Nephron progenitor cell (in vitro differentiated cells): ENCODE measurements at places on chromosomes 12 and 14.

GRCh38 chr12:68034567-68034966, 45.3 kb downstream of the IFNG-AS1 start:
- no peak for DNase-seq

DNA sequence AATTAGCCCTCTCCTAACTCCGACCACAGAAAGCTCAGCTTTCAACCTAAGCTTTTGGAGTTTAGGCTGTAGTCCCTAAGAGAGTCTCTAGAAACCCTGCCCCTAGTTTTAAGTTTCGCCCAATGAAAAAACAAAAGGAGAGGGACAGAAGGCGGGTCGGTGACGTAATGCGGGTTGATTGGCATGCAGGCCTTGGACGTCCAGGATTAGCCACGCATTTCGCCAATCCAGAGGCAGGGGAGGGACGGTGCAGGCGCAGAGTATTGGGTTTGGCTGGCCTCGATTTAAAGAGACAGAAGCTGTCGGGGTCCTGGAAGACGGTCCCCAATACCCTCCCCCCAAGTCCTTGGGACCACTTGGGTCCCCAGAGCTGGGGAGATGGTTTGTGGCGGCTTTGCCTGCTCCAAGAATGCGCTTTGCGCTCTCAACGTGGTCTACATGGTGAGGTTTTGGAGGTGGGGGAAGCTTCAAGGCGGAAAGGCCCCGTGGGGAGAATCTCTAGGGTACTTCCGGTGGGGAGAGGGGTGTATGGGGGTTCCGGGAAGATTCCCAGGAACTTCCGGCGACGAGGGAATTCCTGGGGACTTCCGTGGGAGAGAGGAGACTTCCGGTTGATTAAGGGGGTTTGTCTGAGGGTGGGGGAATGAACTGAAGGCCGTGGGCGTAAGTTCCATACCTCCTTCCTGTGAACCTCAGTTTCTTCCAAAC, at the start of gene TSPAN31:
Gene TSPAN31 (plus strand): TSS at position 263 of the 708 bp plus-strand sequence. CDS start 116 bp downstream, at position 379.
- DNase-seq: peak; percentile 94

DNA sequence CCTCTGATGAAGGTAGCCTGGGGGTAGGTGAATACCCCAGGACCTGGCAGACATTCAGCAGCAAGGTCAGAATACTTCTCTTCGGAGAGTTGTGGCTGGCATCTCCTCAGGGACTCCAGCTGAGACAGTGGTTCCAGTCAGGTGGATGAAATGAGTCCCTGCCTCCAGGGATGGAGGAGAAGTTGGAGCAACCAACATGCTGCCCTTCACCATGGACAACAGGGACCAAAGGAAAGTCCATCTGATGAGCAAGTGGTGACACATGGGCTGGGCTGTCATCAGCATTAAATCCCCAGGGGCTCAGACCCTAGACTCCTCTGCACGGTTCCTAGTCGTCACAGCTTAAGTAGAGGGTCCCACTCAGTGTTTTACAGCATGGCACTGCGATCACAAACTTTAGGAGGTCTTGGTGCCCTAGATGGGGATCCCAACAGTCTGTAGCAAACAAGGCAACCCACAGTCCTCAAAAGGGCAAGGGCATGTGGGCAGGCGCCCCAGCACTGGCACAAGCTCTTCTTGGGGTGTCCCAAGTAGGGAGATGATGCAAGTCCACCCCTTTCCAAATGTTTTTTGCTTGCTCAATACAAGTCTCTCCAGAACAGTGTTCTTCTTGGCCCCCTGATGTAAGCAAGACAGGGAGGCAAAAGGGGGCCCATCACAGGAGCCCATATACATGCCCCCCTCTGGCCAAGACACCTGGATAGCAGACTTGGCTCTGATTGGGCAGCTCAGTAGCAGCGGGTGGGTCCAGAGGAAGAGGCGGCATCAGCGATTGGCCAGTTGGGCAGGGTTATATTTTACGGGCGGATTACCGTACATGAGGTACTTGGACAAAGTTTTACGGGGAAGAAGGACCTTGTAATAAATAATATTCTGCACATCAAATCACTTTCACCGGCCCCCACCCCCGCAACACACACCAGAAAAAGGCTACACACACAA, 10.8 kb upstream of the CDH24 start:
- DNase-seq: no peak

DNA sequence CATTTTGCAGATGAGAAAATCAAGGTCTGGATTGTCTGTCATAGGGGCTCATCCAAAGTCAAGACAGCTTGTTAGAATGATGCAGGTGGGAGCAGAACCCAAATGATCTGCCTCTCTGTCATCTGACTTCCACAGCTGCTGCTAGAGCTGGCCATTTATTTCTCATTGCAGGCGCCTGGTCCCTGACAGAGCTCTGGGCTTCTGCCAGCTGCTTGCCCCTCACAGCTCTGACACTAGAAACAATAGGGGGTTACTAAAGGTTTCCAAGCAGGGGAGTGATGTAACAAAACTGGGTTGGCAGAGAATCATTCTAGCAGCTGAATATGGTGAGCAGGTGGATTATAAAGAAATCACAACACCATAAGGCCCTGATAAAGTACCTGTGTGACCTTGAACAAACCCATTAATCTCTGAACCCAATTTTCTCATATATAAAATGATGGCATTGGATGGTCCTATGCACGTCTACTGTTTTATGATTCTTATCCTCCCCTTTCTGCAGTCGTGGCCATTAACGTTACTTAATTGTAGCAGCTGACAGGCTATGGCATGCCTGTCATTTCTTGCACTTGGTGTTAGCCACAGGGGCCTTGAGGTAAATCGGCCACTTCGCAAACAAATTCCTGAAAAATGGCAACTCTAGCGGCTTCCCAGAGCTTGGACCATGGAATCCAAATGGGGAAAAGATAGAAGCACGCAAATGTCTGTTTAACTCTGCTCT, 134.6 kb downstream of the RMST start:
- DNase-seq: no peak

DNA sequence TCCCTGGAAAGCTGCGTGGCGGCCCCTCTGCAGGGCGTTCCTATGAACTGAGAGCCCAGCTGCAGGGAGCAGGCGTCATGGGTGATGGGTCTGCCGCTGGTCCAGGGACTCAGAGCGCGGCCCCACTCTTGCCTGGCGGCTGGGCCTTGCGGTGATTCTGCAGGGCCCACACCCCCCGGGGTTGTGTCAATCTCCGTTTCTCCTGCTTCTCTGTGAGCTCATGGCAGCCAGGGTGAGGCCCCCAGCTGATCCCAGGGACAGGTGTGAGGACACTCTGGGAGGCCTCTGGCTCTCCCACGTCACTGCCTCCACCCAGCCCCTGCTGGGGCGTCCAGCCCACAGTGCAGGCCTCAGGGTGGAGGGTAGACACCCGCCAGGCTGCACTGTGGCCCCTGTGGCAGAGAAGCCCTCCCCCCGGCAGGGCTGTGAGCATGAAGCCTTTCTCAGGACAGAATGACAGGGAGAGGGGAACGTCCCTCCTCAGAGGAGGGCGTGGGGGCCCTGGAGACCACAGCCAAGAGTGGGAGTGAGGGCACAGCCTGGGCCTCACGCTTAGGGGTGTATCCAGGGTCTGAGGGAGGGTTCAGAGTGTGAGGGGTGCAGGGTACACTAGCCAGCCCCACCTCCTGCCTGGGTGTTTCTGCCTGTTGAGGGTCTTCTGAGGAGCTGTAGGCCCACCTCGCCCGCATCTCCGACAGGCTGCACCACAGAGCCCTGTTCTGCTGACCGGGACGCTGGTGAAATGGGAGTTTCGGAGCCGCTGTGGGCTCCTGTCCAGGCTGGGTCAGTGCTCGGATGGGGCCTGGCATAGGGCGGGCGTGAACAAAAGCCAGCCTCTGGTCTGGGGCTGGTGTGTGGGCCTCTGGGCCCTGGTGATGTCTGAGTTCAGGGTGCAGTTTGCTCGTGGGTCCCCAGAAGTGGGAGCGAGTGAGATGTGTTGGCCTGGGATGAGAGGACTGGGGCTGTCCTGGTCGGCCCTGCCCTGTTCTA, 26.7 kb upstream of the CRIP2 start:
- DNase-seq: no peak

DNA sequence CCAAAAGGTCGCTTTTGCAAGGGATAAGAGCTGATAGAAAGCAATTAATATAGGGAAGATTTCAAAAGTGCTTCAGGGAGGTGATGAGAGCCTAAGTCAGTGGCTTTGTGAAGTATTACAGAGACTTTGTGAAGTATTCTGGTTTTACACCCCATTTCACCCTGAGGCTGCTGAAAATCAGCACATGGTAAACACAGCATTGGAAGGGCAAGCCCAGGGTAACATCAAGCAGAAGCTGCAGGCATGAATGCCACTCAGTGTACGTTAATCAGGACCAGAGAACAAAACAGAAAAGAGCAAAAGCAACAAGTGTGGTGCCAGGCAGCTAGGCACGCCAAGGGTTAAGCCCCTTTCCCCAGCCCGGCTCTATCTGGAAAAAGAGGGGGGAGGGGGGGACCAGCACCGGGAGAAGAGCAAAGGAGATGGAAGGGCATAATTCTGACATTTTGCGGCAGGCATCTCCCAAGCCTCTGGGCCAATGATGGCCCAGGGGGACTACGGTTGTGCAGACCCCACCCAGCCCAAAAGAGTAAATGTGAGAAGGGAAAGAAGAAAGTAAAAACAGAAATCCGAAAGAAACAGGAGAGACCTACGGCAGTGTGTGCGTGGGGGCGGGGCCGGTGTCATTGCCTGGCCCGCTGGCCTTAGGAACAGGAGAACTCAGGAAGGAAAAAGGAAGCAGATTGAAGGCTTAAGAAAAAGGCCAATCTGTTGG, 58.9 kb downstream of the DHRS2 start:
- peak; percentile 44 for DNase-seq

GRCh38 chr12:113138826-113139225, 3.3 kb upstream of the RASAL1 start:
- DNase-seq: peak; percentile 50

DNA sequence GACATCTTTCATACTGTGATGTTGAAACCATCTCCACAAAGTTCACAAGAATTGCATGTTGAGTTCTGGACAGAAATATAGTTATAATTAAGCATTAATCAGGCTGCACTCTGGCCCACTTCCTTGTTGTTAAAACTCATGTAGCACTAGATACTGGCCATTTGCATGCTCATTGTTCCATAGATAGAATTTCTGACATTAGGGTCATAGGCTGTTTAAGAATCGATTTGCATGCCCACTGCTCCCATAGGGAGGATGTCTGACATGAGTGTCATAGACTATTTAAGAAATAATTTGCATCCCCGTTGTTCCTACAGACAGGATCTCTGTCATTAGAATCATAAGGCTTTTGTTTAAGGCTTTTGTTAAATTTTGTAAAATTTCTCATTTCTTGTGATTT, 50.2 kb downstream of the MYF5 start:
- DNase-seq: no peak

DNA sequence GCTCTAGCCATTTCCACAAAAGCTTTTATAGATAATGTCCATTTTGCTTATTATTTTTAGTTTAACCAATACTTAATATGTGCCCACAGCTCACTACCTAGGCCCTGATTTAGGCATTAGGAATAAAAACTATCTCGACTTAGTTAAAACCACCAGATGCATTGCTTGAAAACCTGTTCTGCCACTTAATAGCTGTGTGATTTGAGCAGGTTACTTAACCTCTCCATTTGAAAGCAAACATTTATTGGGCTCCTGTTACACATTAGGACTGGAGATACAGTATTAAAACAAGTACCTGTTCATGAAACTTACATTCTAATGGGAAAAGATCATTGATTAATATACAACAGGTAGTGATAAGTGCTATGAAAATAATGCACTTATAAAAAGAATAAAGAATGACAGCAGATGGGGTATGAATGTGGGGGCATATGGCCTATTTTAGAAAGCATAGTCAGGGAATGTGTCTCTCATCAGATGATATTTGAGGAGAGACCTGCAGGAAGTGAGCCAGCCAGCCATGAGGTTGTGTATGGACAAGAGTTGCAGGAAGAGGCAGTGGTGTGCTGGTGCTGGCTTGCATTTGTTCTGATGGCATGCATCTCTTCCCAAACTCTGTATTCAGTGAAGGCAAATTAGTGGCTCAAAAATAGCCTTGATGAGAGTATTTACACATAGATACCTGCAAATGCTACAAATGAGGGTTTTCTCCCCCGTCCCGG, 34.3 kb downstream of the NOPCHAP1 start:
- DNase-seq: no peak

- DNase-seq: no peak
Measured at GRCh38 chr12:76143343-76144244, 59.1 kb upstream of the NAP1L1 start.

- DNase-seq: no peak
Measured at GRCh38 chr12:10220398-10221077, 7.9 kb downstream of the GABARAPL1 start.

GRCh38 chr14:66087231-66087630, 398.9 kb upstream of the CCDC196 start:
- DNase-seq: no peak

DNA sequence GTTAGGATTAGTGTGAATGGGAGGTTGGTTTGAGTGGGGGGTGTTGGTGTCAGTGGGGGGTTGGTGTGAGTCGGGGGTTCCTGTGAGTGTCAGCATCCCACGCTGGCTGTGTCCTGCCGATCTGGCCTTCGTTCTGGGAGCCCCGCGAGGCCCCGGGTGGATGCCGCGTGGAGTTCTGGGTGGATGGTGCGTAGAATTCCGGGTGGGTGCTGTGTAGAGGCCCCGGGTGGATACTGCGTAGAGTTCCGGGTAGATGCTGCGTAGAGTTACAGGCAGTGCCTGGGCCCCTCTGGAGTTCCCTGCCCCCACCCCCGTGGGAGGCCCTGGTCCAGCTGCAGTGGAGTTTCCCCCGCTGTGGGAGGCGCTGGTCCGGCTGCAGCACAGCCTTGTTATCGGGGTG, 8.7 kb downstream of the NOC4L start:
- peak; percentile 6 for DNase-seq

DNA sequence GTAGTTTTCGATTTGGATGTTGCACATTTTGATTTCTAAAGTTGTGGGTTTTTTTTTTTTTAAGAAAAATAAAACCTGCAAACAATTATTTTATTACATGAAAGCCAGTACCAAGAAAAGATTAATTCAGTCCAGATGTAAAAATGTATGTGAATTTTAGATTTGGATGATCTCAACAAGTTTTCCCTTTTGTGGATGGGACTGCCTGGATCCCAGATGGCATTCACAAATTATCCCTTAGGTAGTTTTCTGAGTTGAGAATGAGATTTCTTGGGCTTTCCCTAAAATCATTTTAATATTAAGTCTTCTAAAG, 2.8 kb downstream of the FRMD6 start:
- no peak for DNase-seq

DNA sequence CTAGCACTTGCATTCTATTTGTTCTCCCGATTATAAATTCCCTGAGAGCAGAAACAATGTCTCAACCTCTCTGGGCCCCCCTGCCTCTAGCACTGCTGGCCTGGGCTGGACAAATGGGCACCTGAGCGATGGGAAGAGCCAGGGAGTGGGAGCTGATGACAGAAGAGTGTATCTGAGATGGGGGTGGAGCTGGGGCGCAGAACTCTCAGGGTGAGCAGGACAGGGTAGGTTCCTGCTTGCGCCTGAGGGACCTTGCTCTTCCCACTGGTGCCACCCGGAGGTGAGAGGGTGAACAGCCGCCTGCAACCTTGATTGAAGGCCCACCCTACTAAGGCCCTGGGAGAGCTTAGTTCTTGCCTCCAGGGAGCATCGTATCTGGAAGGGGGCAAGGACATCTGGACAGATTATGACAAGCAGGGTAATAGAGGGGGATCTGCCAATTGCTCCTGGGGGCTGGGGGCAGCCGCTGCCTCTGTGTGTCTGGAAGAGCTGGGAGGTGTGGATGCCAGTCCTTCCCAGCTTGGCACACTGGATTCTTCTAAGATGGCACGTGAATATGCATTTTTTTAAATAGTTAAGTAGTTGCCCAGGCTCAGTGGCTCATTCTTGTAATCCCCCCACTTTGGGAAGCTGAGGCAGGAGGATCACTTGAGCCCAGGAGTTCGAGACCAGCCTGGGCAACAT, 43.0 kb upstream of the TSPAN9 start:
- peak; percentile 83 for DNase-seq

GRCh38 chr14:89651805-89652204, 234.8 kb upstream of the FOXN3 start:
- DNase-seq: no peak

GRCh38 chr14:28773861-28774691, 7.5 kb downstream of the FOXG1 start:
- DNase-seq: peak; percentile 80
